ENCODE measurements at places on chromosomes 1 and 21. TPM values are rescaled to one million over a fixed set of nuclear protein-coding genes. Genes with fewer than 3 reads are reported as not detected.

DNA sequence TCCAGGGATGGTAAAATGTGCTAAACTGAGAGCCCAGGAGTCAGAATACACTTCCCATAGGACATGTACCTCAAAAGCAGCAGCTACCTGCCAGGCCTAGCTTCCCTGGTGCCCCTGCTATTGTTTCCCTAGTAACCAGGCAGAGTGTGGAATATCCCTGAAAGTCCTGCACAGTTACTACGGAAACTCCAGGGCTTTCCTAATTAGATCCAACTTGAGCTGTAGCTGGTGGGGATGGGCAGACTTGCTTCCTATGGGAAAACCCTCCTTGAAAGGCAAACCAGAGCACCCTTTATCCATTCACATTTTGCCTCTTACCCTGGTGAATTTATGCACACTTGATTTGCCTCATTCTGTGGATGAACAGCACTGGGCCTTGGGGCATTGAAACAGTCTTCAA lies 559.9 kb upstream of the PBX1 start:
- DNase-seq: no peak

GRCh38 chr1:175449306-175449705 lies 256.7 kb upstream of the KIAA0040 start:
- DNase-seq: no peak

GRCh38 chr1:19070197-19070651 lies 113.7 kb upstream of the IFFO2 start:
- no peak for DNase-seq

The OR10Z1 gene
- total RNA-seq: not detected

The TMEM269 gene
- total RNA-seq: not detected

- no peak for DNase-seq
Measured at GRCh38 chr1:37174341-37174740, 140.0 kb upstream of the GRIK3 start.

GRCh38 chr21:38329162-38329561 lies 72.4 kb downstream of the KCNJ15 start:
- no peak for DNase-seq

DNA sequence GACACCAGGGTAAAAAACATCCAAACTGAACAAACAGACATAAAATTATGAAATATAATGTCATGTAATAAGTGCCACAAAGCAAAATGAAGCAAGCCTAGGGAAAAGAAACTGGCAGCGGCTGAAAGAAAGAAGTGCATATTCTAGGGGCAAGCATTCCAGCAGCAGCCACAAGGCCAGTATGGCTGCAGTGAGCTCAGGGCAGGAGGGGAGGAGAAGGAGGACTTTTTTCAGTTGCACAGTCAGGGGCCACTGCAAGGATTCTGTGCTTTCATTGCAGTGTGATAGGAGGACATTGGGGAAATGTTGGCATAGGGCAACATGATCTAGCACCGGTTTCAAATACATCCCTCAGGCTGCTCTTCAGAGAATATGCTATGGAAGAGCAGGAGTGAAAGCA lies 263.8 kb downstream of the NEGR1 start:
- DNase-seq: no peak

- DNase-seq: no peak
Measured at GRCh38 chr1:157359314-157360022, 192.8 kb downstream of the FCRL5 start.

DNA sequence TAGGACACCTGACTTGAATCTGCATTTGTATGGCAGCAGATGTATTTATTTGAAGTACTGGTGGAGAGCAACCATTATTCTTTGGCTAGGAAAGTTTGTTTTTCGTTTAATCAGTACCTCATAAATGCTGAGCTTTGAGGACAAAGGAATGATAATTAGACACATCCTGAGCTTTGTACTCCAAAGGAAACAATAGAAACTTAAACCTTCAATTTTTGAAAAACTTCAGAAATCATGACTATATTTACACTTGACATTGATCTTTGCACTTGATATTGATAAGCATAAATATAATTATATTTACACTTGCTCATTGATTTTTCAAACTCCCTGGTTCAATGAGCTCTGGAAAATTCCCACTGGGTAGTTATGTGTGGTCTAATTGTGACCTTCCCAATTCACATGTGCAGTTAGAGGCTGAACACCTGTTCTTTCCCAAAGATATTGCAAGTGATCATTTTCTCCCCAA lies 10.7 kb downstream of the PATJ start:
- no peak for DNase-seq

DNA sequence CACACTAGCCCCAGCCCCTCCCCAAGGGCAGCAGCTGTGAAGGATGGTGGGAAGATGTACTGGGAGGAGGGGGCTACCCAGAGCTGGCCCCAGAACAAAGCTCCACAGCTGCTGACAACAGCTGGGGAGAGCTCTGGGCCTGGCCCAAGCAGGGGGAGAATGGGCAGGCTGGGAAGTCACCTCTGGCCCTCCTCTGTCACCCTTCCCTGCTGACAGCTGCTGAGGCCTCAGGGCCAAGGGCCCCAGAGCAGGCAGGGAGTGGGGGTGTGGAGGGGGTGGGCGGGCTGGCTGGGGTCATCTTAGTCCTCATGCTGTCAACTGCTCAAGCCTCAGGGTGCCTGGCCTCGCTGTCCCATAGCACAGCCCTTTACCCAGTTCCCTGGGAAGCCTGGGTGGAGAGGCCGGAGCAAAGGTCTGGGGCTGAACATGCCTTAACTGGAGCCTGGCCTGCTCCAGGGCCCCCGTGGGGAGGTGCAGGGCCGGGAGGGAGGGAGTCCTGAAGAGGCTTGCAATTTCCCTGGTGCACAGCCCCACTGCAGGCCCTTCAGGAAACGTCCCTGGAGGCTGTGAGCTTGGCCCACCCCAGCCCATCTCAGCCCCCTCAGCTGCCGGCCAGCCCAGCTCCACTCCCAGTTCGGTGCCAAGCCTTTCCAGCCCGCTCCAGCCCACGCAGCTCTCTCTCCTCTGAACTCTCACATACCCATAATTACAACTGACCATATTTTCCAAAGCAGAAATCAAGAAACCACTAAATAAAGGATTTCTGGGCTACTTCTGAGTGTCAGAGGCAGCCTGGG lies 25.7 kb downstream of the HSPG2 start:
- DNase-seq: no peak

DNA sequence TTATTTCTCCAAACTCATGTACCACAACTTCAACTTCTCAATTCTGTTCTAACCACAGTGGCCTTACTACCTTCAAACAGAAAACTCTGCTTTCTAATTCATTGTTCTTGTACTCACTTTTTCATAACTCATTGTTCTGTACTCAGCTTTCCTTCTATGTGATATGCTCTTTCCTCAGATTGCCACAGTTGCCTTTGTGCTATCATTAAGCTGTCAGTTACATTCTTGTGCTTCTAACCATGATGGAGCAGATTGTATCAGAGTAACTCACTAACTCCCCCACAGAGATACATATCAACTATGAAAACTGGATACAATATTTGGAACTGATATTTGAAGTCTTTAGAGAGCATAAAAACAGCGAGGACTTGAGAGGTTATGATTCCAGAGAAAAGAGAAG lies 1213.7 kb downstream of the KCNT2 start:
- peak; percentile 0 for DNase-seq

The TRAF3IP3 gene
- not detected for total RNA-seq
